ENCODE measurements at places on chromosomes 1 and 21.

GRCh38 chr1:33247545-33247944, 8.7 kb upstream of the ZNF362 start:
- no peak for DNase-seq

DNA sequence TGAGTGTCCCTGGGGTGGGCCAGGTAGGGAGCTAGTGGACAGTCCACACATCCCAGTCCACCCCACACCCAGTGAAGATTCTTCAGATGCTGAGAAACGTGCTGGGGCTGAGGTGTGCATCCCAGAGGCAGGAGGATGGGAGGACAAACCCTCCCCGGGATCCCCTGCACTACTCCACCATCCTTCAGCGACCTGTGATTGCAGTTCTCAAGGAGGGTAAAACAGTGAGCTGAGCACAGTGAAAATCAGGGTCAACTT, 51.0 kb downstream of the ELK4 start:
- no peak for DNase-seq

DNA sequence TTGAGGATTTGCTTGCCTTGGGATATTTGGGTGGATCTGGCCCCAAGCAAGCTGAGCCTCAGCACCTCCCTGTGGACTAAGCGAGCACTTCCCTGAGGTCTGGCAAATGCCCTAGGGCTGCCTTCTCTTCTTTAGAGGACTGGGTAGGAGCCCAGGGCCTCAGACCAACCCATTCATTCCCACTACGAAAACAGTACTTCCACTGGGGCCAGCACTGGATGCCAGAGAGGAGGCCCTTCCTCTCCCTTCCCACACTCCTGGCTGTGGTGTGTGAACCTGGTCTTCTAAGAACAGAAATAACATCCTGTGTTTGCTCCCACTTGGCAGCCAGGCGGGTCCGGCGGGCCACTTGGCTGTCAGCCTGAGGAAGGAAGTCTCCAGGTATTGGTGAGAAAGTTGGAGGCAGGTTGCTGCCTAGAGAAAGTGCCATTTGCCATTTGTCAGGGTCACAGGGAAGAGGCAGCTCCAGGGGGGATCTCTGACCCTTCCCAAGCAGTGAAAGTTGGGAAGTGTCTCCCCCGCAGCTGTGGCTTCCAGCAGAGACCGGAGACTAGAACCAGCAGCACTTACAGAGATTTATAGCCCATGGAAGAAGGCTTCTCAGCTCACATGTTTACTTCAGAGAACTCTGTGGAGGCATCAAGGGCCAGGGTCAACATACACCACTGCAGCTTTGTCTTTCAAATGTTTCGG, 323.5 kb downstream of the SIPA1L2 start:
- DNase-seq, result no peak

- DNase-seq, result no peak
Observed at GRCh38 chr1:30619619-30620018, 103.8 kb downstream of the MATN1 start.

DNA sequence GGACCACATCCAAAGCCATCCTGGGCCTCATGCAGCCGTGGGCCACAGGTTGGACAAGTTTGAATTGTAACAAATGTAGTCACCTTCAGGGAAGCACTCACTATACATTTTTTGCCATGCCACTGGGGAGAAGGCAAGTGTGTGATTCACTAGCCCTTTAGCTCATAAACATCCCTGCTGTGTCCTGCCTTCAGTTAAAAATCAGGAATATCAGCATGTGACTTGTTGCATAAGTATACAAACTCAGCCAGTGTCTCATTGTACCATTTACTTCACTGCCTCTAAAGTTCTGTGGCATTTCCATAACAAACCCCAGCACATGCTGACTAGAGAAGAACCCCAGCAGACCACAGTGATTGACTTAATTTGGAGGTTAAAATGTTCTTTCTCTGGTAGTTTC, 142.0 kb upstream of the C1orf105 start:
- DNase-seq, result no peak

DNA sequence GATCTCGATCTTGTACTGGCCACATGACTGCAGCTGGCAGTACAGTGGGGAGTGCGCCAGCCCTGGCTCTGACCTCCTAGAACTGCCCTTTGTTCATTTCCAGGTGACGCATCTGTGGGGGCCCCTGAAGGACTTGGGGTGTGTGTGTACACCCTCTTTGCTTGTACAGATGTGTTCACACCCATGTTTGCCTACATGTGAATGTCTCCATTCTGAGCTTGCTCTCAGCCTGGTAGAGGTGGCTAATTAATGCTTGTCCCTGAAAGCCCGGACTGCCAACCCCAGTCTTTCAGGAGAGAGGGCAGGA, 19.8 kb downstream of the TNFRSF1B start:
- no peak for DNase-seq

- DNase-seq, result no peak
Observed at GRCh38 chr1:198939286-198939685, 300.4 kb downstream of the PTPRC start.

- DNase-seq, result no peak
Observed at GRCh38 chr1:225942574-225942973, 1.6 kb upstream of the LEFTY2 start.

DNA sequence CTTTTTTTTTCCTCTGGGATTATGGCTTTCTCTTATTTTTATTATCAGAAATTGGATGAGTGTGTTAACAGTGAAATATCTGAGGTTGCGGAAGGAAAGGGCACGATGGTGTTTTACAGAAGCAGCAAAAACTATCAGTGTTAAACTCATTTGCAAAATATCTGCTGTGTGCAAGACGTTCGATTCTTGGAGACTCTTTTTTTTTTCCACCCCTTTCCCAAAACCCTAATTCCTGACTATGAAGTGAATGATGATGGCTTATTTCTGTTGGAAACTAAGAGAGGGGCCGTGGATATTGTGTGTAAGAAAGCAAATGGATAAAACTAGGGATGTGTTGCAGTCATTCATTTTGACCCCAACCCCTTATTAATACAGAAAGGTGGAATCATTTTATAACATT, 677 bp downstream of the NCAM2 start:
- DNase-seq, result no peak

DNA sequence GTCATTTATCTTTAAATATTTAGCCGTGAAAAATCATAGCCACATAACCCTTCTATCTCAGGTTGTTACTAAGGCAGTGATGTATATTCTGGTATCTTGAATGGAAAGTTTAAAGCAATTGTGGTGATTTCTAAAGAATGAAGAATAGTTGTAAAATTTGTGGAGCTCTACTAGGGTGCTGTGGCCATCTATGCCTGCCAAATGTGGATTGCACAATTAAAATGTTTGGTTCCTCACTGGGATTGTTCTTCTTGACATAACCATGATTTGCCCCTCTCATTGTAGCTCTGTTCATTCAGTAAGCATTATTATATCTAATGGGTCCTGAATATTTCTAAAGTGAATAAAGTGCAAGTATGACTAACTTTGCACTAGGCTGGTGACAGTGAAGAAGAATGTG, 50.1 kb downstream of the AK4 start:
- DNase-seq, result no peak

GRCh38 chr21:21373969-21374368, 375.8 kb downstream of the NCAM2 start:
- no peak for DNase-seq

- no peak for DNase-seq
Observed at GRCh38 chr1:45380125-45380524, 39.9 kb upstream of the MUTYH start.

GRCh38 chr1:231351816-231352215, 13.7 kb downstream of the SPRTN start:
- DNase-seq, result no peak

DNA sequence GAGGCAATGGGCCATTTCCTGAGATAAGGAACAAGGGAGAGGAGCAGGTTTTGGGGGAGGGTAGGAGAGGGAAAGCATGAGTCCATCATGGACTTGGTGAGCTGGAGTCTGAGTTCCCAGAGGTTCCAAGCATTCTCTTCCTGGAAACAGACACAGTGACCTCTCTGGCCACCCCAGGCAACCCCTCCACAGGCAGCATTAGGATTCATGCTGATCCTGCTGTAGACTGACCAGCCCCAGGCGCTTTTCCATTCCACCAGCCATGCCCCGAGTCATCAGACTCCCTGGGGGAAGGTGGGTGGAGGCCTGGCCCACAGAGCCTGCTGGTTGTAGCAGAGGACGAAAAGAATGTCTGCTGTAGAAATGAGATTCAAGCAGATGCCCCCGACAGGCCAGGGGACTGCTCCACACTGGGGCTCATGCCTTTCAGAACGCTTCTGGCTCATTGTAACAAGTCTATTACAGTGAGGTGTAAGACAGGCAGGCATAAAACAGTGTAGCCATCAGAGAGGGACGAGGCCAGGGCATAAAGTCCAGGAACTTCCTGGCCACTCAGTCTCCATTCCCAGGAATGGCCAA, 52.2 kb downstream of the KCND3 start:
- no peak for DNase-seq

DNA sequence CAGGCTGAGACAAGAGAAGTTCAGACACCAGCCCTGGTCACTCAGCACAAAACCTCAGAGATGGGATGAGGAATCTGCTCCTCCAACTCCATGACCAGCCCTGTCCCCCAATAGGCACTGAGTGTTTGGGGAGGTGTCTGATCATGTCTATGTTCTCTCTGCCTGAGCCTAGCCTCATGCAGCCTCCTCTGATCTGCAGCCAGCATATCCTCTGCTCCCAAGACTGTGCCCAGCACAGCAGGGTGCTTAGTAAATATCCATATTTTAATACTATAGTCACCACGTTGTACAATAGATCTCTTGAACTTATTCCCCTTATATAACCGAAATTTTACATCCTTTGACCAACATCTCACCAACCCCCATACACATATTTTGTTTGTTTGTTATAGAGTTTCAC, 202.9 kb downstream of the MATN1 start:
- DNase-seq, result no peak

GRCh38 chr1:218347723-218348627, 2.8 kb downstream of the TGFB2 start:
- no peak for DNase-seq

DNA sequence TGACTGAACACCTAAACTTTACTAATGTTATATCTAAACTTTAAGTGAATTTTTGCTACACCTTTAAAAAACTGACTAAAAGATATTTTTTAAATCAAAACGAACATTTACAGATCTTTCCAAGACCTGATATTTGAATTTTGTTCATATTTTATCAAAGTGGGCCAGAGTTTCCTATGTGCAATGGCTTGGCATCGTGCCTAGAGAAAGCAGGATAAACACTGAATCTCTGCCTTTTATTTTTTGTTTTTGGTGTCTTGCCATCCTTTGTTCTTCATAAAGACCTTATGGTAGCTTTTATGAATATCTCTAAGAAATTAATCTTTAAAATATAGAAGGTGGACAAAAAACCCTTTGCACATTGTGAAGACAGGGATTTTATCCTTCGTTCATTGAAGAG, 25.8 kb upstream of the VPS26C start:
- no peak for DNase-seq

GRCh38 chr1:184597650-184598357, 156.9 kb downstream of the EDEM3 start:
- DNase-seq, result no peak

DNA sequence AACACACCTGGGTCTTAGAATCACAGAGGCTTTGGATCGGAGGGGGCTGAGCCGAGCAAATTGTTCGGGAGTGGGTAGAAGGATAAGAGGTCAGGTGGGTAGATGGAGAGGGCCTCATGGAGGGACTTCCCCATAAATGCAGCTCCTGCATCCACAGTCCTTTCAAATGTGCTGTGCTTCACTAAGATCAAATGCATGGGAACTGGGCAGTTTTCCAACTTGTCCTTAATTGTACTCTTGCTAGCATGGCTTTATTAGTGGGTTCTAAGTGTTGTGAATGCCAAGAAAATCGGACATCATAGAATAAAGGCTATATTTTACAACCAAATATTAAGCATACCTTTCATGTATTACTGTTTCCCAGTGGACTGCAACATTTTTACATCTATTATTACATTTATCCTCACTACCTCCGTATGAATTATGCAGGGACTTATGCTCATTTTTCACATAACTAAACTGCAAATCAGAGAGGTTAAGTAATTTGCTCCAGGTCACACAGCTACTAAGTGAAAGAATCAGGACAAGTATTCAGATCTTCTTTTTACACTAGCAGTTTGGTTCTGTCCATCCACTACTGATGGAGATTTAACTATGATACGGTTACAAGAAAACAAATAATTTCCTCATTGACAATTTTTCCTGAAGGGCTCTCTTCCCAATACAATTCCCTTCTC, 174.5 kb upstream of the RUNX1 start:
- DNase-seq, result no peak

DNA sequence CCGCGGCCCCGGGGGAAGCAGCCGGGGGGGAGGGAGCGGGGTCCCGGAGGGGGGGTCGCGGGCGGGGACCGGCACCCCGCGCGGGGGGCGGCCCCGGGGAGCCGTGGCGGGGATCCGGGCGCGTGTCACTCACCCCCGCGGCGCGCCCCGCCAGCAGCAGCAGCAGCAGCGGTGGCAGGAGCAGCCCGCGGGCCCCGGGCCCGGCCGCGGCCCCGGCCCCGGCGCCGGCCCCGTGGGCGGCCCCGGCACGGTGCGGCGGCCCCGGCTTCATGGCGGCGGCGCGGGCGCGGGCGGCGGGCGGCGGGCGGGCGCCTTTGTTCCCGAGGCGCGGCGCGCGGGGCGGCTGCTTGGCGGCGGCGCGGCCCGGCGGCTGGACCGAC, 252 bp downstream of the SDC3 start:
- DNase-seq, result no peak

GRCh38 chr1:170800265-170800664, 135.1 kb upstream of the MROH9 start:
- no peak for DNase-seq

DNA sequence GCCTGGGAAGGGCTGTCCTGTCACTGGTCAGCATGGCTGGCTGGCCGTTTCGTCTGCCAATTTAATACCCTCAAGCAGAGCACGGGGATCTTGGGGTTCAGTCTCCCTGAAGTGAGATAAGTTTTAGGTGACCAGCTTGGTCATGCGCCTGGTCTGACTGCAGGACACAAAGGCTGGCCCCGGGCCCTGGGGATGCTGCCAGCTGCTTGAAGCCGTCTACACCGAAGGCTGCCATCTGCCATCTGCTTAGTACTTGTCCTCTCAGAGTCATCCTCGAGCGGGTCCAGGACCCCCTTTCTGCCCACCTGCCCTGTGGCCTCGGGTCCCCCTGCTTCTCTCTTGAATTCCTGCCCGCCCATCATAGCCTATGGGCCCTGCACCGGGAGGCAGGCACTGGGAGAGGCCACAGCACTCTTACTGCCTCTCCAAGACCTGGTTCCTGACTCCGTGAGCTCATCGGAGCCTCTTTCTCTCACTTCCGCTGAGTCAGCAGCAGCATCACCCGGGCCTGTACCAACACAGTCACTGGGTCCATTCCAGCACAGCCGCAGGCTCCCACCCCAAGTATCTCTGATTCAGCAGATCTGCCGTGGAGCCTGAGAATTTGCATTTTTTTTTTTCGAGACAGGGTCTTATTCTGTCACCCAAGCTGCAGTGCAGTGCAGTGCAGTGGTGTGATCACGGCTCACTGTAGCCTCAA, 7.0 kb downstream of the FBLIM1 start:
- DNase-seq, result no peak

DNA sequence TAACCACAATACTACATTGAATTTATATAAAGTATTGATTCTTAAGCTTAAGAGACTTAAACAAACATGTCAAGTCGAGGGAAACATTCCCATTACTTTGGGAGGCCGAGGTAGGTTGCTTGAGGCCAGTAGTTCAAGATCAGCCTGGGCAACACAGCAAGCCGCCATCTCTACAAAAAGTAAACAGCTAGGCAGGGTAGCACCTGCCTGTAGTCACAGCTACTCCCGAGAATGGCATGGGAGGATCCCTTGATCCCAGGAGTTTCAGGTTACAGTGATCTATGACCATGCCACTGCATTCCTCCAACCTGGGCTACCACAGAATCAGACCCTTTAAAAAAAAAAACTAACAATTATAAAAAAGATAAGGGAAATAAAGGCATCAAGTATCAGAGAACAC, 50.4 kb downstream of the EIF4G3 start:
- no peak for DNase-seq

GRCh38 chr1:6185151-6185550, 5.0 kb upstream of the CHD5 start:
- DNase-seq, result no peak
